Right kidney (tissue), 9 donors: ENCODE measurements at places on chromosomes 1 and 21.

DNA sequence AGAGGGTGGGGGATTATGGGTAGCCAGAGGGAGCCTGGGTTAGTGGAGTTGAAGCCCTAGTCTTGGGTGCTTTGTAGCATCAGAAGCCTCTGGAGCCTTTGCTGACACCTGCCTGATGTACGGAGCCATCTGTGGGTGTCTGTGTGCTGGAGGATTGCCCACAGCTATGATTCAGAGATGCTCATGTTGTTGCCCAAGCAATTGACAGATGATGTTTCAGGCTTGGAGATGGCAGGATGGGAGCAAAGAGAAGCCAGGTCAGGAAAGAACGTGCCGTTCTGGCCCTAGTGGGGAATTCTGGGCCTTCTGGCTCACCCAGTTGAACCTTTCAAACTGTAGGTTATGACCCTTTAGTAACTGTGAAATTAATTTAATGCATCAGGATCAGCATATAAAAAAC, 27.6 kb downstream of the COQ8A start:
- DNase-seq: no peak

DNA sequence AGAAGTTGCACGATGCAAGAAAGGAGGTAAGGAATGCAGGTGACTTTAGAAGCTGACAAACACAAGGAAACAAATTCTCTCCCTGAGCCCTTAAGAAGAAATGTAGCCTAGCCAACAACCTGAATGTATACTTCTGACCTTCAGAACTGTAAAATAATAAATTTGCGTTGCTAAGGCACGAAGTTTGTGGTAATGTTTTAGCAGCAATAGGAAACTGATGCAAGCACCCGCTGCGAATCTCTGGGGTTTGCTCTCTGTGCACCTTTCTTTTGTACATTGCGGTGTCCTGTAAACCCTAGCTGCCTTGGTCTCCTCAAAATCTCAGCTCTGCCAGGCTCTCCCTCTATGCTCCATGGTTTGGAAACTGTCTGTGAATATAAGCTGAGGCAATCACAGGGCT, 15.1 kb downstream of the CD53 start:
- no peak for DNase-seq

DNA sequence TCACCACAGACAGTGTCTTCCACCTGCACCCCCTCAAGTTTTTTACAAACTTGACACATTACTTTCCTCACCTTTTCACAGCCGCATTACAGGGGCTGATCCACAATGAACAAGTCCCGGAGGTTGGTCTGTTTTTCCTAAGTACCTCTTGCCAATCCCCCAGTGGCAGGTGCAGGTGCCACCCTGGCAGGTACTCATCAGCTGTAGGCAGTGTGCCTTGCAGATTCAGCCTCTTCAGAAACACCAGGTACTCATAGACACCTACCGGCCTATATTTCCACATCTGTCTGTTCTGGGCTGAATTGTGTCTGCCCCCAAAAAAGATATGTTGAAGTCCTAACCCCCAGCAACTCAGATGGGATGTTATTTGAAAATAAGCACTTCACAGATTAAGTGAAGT, 81.4 kb upstream of the CNIH3 start:
- DNase-seq: no peak

DNA sequence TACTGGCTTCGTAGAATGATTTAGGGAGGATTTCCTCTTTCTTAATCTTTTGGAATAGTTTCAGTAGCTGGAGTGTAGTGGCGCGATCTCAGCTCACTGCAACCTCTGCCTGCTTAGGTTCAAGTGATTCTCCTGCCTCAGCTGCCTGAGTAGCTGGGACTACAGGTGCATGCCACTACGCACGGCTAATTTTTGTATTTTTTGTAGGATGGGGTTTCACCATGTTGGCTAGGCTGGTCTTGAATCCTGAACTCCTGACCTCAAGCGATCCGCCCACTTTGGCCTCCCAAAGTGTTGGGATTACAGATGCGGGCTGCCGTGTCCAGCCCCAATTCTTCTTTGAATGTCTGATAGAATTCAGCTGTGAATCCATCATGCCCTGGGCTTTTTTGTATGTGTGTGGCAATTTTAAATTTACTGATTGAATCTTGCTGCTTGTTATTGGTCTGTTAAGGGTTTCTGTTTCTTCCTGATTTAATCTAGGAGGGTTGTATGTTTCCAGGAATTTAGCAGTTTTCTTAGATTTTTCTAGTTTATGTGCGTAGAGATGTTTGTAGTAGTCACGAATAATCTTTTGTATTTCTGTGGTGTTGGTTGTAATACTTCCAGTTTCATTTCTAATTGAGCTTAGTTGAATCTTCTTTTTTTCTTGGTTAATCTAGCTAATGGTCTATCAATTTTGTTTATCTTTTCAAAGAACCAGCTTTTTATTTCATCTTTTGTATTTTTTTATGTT, 15.3 kb downstream of the MAN1C1 start:
- no peak for DNase-seq

- no peak for DNase-seq
These were observed 53.6 kb upstream of the ADARB1 start for GRCh38 chr21:45020629-45021427.
